ENCODE measurements at places on chromosomes 3 and 15. TPM values are rescaled to one million over a fixed set of nuclear protein-coding genes. Genes with fewer than 3 reads are reported as not detected.

GRCh38 chr3:55746808-55747413 lies 259.8 kb upstream of the WNT5A start:
- DNase-seq = no peak

GRCh38 chr3:8458238-8458661 lies 43.4 kb upstream of the LMCD1 start:
- no peak for DNase-seq

- no peak for DNase-seq
Observed at GRCh38 chr3:186105543-186105942, 3.3 kb downstream of the ETV5 start.

The IMPG2 gene
- total RNA-seq = 0.24 TPM

The AHSG gene
- not detected for total RNA-seq

The C3orf85 gene
- not detected for total RNA-seq

The TSEN2 gene
- total RNA-seq = 16.2 TPM

The PPP1R14D gene
- total RNA-seq = 0.34 TPM
